Endothelial cell of coronary artery (primary cell): ENCODE measurements at places on chromosomes 3 and 15. TPM values are rescaled to one million over a fixed set of nuclear protein-coding genes. Genes with fewer than 3 reads are reported as not detected.

Gene ACOX2
- 2.8 and 4.0 TPM in 2 replicates for total RNA-seq

Gene CSPG4
- total RNA-seq, result under 0.01 and 8.9 TPM in 2 replicates

Gene GPR176
- 26.5 and 57.8 TPM in 2 replicates for total RNA-seq

Gene AHSG
- total RNA-seq, result not detected in 2 replicates

Gene RPP25
- total RNA-seq, result 6.1 and 7.7 TPM in 2 replicates

Gene ABHD17C
- 5.4 and 7.0 TPM in 2 replicates for total RNA-seq

Gene CLDN11
- total RNA-seq, result 1.3 and 277 TPM in 2 replicates

Gene MFGE8
- 34.1 and 55.8 TPM in 2 replicates for total RNA-seq

Gene PCOLCE2
- 0.27 and 13.6 TPM in 2 replicates for total RNA-seq

Gene IQSEC1
- 5.8 and 10.9 TPM in 2 replicates for total RNA-seq

Gene RAB6B
- total RNA-seq, result 0.45 and 1.1 TPM in 2 replicates

Gene TM6SF1
- total RNA-seq, result 31.8 and 44.3 TPM in 2 replicates

Gene ADAMTS17
- 0.36 and 0.75 TPM in 2 replicates for total RNA-seq
